ENCODE measurements at places on chromosomes 6 and 20.

GRCh38 chr20:11522366-11522741, 395.3 kb upstream of the BTBD3 start:
- DNase-seq = no peak

- DNase-seq = no peak
Observed at GRCh38 chr20:22080985-22081384, 375.5 kb downstream of the PAX1 start.

DNA sequence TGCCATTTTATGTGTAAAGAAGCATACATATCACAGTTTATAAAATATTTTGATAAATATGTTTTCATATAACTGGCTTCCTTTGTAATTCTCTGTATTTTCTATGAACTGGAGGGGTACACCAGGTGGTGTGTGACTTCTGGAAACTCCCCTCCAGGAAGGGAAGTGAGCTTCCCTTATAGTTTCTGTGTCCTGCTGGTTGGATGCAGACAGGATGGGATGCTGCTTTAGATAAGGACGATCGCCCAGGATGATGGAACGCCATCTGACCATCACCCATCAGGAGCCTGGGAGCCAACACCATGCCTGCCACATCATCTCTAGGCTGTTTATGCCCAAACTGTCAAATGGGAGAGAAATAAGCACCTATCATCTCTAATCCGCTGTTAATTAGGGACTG, 66.1 kb downstream of the SULF2 start:
- DNase-seq = no peak

DNA sequence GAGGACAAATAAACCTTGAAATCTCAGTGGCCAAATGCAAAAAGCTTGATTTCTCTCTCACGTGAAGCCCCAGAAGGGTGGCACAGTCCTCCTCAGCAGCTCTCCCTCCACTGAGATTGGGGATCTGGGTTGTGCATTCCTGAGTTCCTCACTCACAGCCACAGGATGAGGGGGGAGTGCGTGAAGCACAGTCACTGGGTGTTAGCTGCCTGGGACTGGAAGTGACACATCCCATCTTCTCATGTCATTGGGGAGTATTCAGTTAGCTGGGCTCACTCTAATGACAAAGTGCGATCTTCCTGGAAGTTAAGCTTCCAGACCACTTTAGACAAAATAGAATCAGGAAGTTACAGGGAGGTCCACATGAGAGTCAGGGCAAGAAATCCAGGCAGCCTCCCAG, 192.2 kb upstream of the LRFN2 start:
- DNase-seq = no peak

- no peak for DNase-seq
Observed at GRCh38 chr6:97668716-97669115, 385.7 kb upstream of the MMS22L start.
